ENCODE measurements at places on chromosomes 11 and 22.

- DNase-seq: no peak
- H3K4me1 ChIP-seq: peaks cover 64% of the 10 kb centered on the region
- no peak overlapping the region for H3K4me3 ChIP-seq
- peaks cover 42% of the 10 kb centered on the region for H3K27me3 ChIP-seq
- H3K27ac ChIP-seq: peak overlapping the region; percentile 71
- H3K36me3 ChIP-seq: no peaks in the 10 kb centered on the region
Observed at GRCh38 chr22:23240639-23241389, 60.5 kb downstream of the BCR start.

DNA sequence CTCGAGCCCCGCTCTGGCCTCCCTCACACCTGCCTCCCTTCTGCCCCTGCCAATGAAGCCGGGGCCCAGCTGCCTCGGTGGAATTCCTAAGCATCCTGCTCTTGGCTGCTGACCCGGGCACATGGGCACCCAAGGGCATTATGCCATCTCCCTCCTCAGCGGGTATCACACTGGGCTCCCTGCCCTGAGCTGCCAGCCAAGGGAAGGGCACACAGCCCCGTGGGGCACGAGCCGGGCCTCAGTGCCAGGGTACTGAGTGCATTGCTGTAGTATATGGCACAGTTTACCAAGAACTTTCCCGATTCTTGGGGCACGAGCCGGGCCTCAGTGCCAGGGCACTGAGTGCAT is 43.8 kb upstream of the JAM3 start:
- H3K4me1 ChIP-seq: peaks cover 22% of the 10 kb centered on the region
- H3K4me3 ChIP-seq: no peak overlapping the region
- no peaks in the 10 kb centered on the region for H3K36me3 ChIP-seq
- no peak for DNase-seq
- peaks cover 4% of the 10 kb centered on the region for H3K27me3 ChIP-seq

GRCh38 chr11:44957776-44958564 is 7.3 kb upstream of the TP53I11 start:
- no peak for DNase-seq
- peak overlapping the region; percentile 89 for H3K27ac ChIP-seq
- H3K27me3 ChIP-seq: peaks cover 4% of the 10 kb centered on the region

DNA sequence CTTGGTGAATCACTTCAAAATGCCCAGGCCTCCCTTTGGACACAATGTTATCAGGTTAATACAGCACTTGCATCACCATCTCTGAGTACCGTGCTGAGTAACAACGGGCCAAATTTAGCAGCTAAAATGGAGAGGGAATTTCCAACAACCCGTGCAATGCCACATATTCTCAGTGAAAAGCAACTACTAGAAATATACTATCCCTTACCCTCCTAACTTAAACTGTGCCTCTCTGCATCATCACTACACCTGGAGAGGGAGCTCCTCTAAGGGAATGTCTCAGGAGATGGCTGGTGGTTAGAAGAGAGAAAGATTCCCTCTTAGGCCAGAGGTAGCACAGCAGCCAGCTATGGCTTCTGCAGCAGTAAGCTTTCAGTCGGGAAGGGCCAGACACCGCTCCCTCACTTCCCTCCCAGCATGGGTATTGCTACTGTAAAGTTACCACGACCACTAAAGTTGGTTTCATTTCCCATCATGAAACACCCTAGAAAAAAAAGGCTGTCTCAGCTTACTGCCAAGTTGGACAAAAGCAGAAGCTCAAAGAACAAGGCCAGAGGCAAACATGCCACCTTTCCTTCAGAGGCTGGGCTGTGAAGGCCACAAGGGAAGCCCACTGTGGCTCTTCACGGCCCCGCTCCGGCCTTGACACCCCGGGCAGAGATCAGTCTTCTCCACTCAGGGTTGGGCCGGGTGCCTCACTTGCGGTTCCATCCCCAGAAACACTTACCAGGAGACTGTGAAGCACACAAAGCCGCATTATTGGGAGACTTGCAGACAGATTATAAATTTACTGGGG is 3.9 kb downstream of the MAML2 start:
- no peak for DNase-seq
- no peaks in the 10 kb centered on the region for H3K27me3 ChIP-seq

DNA sequence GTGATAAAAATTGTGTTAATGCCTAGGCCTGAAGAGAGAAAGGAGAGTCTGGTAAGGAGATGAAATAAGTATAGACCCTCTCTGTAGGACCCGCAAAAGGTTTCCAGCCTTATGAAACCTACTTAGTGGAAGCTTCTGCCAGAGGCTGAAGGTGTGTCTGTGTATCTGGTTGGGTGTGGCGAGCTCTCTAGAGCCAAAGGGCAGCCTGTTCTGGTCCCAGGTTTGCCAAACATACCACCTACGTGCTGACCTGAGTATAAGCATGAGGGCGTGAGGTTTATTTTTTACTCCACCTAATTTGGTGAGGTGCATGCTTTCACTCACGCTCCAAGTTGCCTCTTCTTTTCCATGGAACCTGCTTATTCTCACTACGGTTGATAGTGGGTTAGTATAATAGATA is 5.6 kb downstream of the CSTPP1 start:
- no peak for DNase-seq
- H3K4me3 ChIP-seq: no peak overlapping the region
- no peaks in the 10 kb centered on the region for H3K36me3 ChIP-seq
- no peak overlapping the region for H3K27ac ChIP-seq

GRCh38 chr11:64814712-64815187 is 4.4 kb upstream of the MEN1 start:
- no peaks in the 10 kb centered on the region for H3K36me3 ChIP-seq
- H3K4me3 ChIP-seq: no peak overlapping the region
- DNase-seq: no peak
- H3K27me3 ChIP-seq: peaks cover 8% of the 10 kb centered on the region

Measured in glutamatergic neuron (in vitro differentiated cells).